ENCODE measurements at places on chromosomes 12 and 14.

- peak; percentile 26 for DNase-seq
These were observed 10.7 kb downstream of the TTC5 start for GRCh38 chr14:20295067-20295466.

DNA sequence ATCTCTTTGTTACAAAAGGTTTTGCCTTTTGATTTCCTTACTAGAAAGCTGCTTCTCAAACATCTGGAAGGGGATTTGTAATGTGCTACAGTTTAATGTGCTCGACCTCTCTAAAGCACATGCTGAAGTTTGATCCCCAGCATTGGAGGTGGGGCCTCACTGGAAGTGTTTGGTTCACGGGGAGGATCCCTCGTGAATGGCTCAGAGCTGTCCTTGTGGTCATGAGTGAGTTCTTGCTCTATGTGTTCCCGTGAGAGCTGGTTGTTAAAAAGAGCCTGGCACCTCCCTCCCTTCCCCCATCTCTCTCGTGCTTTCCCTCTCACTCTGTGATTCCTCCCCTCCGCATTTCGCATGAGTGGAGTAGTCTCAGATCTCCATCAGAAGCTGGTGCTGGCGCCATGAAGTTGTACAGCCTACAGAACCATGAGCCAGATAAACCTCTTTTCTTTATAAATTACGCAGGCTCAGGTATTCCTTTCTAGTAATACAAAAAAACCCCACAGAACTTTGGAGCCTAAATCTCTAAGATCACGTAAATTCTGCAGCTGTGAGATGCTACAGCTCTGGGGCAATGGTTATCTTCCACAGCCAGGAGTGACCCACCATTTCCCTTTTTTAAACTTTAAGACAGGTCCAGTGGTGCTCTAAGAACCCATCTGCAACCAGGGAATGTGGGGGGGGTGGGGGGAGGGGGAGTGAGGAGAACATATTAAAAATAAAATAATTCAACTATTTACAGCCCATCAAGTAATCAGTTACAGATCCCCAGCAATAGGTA is 214.4 kb downstream of the FOXN3 start:
- no peak for DNase-seq

DNA sequence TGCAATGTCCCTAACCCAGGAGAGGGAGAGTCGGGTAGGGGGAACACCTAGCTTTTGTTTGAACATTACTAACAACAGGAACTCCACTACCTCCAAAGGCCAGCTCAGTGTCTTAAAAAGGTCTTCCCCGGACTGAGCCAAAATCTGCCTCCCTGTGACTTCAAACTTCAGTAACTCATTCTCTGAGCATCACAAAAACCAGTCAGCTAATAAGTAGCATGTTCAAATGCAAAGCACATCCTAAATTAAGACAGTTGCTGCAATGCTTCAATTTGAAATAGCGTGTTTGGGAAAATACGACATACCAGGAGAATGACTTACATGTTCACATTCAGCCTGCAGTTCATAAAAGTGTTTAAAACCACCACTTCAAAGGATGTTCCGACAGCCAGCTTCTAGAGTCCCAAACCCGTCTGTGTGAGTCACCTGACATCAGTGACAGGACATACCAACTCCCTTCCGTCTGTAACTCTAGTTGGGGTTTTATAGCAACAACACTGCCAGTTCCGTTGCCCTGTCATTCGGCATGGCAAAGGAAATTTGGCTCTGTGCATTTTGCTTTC is 13.0 kb downstream of the ZFP36L1 start:
- DNase-seq = peak; percentile 76

GRCh38 chr12:53048033-53048779 is 1.7 kb upstream of the TNS2 start:
- no peak for DNase-seq

GRCh38 chr12:89971880-89972279 is 263.2 kb upstream of the ATP2B1 start:
- DNase-seq = no peak

DNA sequence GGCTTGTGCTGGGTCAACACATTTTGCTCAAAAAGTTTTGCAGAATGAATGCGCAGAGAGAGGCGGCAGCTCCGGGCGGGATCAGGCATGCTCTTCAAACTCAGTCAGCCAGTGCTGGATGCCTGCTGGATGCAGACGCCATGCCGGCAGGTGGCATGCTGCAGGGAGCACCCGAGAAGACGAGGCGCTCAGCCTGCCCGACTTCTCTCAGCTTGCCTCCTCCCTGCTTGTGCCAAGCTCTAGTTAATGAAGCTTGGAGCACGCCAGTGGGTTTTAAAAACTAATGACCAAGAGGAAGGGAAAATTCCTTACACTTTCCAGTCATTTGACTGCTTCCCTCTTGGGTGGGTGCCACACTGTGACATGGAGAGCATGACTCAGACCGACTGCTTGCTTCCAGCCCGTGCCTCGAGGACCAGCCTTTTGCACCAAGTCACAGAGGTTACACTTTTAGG is 39.8 kb downstream of the SLC24A4 start:
- DNase-seq = no peak

- no peak for DNase-seq
These were observed 239.1 kb downstream of the ALX1 start for GRCh38 chr12:85519163-85519562.

GRCh38 chr12:87165733-87166375 is 863.3 kb downstream of the C12orf50 start:
- no peak for DNase-seq

GRCh38 chr12:13471471-13471870 is 274.9 kb downstream of the EMP1 start:
- DNase-seq = no peak

DNA sequence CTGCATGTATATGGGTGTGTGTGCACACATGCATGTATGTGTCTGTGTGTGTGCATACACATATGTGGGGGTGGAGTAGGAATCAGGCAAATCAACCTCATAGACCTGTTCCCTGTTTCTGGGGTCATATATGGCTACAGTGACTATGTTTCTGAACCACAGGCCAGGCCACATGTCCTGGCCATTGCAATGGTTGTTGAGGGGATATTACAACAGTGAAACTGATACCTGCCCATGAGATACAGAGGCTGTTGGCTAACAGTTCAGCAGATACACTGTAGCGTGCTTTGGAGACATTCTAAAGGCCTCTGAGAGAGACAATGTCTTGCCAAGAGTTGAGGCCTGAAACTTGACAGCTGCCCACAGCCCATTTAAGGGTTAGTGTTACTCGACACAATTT is 47.3 kb upstream of the FOS start:
- DNase-seq = no peak

GRCh38 chr12:25585021-25585523 is 32.0 kb upstream of the LMNTD1 start:
- DNase-seq = no peak

DNA sequence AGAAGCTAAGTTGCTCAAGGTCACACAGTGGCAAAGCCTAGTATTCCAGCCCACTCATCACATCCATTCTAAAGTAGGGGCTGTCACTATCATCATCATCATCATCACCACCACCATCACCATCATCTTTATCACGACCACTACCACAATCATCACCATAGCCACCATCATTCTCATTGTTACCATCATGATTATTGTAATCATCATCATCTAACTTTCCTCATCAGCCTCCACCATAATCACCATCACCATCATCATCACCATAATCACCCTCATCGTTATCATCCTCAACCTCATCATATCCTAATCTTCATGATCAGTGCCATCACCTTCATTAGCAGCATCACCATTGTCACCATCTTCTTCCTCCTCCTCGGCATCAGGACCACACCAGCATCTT is 48.7 kb downstream of the NOS1 start:
- DNase-seq = no peak

DNA sequence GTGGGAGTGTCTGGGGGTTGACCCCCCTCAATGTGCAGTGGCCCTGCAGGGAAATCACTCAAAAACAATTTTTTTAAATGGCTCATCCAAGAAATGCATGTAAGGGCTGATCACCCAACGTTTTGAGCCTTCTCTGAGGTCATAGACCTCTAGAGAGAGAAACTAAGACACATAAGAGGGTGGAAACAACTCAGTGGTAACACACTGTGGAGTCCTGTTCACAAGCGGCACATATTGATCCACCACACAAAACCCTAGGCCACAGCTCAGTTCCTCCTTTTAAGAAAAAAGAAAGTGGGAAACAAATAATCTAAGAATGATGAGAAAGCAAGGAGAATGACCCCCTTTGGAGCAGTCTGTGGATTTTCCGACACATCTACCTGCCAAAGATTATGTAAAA is 83.0 kb upstream of the METAP2 start:
- DNase-seq = no peak

GRCh38 chr14:69232388-69232787 is 27.6 kb upstream of the GALNT16 start:
- no peak for DNase-seq

DNA sequence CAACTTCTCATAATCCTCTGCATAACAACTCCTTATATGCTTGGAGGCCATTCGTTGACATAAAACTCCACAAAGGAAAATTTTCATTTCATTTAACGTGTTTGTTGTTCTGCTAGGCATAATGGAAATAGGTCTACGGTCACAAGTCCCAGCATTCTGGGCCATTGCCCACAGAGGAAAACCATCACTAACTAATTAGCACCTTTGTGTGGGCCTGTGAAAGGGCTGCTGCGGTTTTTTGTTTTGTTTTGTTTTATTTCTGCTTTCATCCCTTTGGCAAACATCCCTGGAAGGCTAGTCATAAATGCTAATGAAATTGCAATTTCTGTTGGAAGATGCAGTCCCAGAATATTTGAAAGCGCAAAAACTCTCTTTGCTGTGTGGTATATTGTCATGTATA is 180.3 kb downstream of the RMST start:
- DNase-seq = no peak

DNA sequence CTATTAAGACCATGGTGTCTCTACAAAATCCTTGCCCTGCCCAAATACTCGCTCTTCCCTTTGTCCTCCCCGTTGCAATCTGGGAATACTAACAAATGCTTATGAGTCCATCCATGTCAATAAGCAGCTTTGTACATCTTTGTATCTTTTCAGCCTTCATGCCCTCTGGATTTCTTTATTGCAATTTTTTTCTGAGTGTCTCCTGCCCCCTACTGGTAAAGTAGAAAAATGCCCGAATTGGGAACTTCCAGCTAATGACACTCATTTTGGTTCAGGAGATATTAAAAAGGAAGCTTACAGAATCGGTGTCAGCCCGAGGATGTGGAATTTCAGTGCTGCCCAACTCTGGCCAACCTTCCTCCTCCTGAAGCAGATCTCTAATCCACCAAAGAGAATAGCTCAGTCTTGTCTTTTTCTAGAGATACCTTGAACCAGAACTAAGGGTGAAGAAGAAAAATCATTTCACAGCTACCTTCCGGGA is 46.0 kb downstream of the SH2B3 start:
- DNase-seq = no peak

DNA sequence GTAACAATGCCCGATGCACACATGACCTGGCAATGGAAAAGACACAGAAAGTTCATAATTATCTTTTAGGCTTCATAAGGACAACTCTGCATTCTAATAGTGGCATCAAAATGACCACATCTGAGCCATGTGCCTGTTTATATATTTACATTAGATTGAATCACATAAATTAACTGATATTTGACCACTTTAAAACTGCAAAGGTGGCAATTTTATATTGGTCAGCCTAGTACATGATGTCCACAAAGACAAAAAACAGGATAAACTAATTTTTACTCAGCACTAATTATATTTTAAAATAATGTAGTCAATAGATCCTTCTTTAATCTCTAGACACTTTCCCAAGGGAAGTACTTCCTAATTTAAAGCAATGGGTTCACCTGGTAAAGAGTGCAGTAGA is 12.0 kb upstream of the OVCH1 start:
- DNase-seq = no peak

DNA sequence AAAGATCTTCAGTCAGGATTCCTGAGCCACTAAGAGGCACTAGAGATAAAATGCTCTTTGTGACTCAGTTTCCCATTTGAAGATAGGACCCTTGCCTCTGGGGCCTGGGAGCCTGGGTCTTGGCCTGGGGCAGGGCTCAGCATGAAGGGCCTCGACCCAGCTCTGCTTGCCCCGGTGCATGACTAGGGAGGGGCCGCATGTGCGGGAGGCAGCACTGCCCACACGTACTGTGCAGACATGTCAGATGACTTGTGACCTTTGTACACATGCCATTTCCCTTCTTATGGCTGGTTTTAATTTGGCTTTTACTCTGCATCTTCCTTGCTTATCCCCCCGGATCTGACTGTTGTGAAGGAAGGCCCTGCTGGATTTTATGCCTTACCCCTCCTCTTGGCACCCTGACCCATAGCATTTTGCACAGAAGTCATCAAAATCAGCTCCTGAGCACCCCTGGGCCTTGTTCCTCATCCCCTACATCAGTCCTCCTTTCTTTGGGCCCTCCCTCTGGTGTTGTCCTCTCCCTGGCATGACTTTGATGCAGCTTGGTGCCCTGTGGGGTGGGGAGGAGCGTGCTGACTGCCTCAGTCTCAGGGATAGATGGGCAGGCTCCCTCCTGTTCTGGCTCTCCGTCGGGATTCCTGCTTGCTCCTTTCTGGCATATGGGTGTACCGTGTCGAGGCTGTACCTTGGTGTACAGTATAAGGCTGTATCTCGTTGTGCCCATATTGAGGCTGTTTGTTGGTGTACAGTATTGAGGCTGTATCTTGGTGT is 4.4 kb downstream of the CLSTN3 start:
- DNase-seq = no peak

DNA sequence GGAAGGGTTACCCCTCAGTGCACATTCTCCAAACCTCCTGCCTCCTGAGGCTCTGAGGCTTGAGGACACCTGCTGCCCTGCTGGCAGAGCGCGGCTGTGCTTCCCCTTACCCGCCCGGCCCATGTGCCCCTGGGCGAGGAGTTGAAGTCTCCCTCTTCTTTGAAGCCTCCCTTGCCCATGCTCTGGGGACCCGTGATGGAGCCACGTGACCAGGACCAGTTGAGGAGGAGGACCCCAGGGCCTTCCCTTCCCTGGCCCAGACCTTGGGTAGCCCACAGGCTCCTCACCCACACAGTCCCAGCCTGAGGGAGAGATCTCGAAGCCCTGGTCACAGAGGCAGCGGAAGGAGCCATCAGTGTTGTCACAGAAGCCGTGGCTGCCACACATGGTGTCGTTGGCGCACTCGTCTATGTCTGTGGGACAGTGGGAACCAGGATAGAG is 12.9 kb downstream of the ISCA2 start:
- DNase-seq = no peak

GRCh38 chr14:99081156-99081765 is 190.7 kb downstream of the BCL11B start:
- DNase-seq = no peak

- no peak for DNase-seq
These were observed 202.8 kb upstream of the PELI2 start for GRCh38 chr14:55915456-55915855.

- DNase-seq = no peak
These were observed 76.6 kb upstream of the CNTN1 start for GRCh38 chr12:40615590-40615989.
